Glomerular endothelial cell (primary cell): ENCODE measurements at places on chromosomes 13 and 19. TPM values are rescaled to one million over a fixed set of nuclear protein-coding genes. Genes with fewer than 3 reads are reported as not detected.

MBD3L2 gene
- not detected in 2 replicates for total RNA-seq

CGB5 gene
- total RNA-seq = not detected in 2 replicates

ZNF473 gene
- 6.3 and 9.4 TPM in 2 replicates for total RNA-seq

FRY gene
- 18.2 and 20.2 TPM in 2 replicates for total RNA-seq

ZNF729 gene
- total RNA-seq = not detected in 2 replicates

CD79A gene
- total RNA-seq = 0.47 TPM in 1 of 2 replicates, not detected in the other

FOXO1 gene
- total RNA-seq = 33.7 and 68.3 TPM in 2 replicates

GNG8 gene
- total RNA-seq = not detected in 2 replicates

ZNF665 gene
- 1.9 and 2.5 TPM in 2 replicates for total RNA-seq

TSSK6 gene
- 0.92 and 1.7 TPM in 2 replicates for total RNA-seq

S1PR4 gene
- 2.1 TPM in 1 of 2 replicates, not detected in the other for total RNA-seq

THSD1 gene
- total RNA-seq = 26.4 and 39.4 TPM in 2 replicates

CCDC8 gene
- 3.3 and 4.5 TPM in 2 replicates for total RNA-seq

ZNF587 gene
- 20.6 and 30.7 TPM in 2 replicates for total RNA-seq

CEACAM4 gene
- total RNA-seq = not detected in 2 replicates

CDK8 gene
- total RNA-seq = 17.0 and 18.1 TPM in 2 replicates

KPTN gene
- total RNA-seq = 8.8 and 11.1 TPM in 2 replicates
